ENCODE measurements at places on chromosomes 7 and 10.

GRCh38 chr10:5423771-5424170 lies 11.4 kb downstream of the NET1 start:
- DNase-seq, result no peak

- DNase-seq, result no peak
Measured at GRCh38 chr10:42431095-42431494, 207.3 kb downstream of the ZNF33B start.

- DNase-seq, result no peak
Measured at GRCh38 chr10:34222359-34222758, 592.7 kb downstream of the PARD3 start.

DNA sequence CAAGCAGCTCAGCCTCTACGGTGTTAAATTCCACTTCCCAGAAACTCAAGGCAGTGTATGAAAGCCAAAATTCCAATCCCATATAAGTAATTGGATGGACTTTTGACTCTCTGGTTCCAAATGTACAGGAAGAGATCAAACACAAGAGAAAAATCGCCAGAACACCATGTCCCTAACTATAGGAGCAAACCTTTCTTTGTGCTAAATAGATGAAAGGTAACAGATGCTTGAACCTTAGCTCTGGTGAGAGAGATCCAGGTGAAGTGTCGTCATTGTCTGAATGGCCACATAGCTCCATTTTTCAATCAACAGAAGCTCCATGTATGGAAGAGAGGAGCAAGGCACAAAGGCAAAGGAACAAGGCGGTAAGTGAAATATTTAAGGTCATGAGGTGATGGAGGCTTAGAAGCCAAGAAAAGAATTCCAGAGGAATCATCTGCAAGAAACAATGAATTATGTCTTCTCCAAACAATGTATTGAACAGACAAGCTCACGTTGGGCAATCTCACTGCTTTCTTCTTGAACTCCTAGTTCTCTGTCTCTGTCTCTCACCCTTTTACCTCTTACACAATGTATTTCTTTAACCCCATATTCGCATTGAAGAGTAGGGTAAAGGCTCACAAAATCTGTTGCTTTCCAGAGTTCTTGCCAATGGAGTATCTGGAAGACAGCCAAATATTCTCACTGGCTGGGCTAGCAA lies 585.1 kb downstream of the GATA3 start:
- no peak for DNase-seq

GRCh38 chr10:24703700-24704099 lies 20.0 kb downstream of the ARHGAP21 start:
- DNase-seq, result no peak

GRCh38 chr7:101108961-101109360 lies 17.9 kb upstream of the SERPINE1 start:
- no peak for DNase-seq

DNA sequence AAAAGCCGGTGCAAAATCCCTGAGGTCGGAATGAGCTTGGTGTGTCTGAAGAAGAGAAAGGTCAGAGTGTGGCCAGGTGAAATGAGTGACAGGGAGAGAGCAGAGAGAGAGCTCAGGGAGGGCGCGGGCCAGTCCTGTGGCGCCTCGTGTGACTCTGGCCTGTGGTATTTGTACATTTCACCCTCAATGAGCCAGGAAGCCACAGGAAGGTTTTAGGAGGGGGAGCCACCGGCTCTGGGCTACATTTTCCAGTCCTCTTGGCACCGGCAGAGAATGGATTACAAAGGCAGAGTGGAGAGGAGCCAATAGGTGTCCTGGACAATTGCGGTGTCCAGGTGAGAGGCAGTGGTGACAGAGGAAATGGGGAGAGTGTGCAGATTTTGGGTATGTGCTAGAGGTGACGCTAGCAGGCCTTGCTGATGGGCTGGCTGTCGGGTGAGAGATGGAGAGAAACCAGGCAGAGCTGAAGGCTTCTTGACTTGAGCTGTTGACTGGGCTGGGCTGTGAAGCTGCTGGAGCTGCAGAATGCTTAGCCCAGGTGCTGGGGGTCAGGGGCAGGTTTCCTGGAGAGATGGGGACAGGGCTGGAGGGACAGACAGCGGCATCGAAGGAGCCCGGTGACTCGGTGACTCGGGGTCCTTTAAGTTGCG lies 38.1 kb downstream of the COL13A1 start:
- DNase-seq, result peak; percentile 15

- DNase-seq, result no peak
Measured at GRCh38 chr10:43689618-43689954, 40.9 kb upstream of the ZNF32 start.

GRCh38 chr10:129951101-129951969 lies 12.7 kb downstream of the EBF3 start:
- no peak for DNase-seq

DNA sequence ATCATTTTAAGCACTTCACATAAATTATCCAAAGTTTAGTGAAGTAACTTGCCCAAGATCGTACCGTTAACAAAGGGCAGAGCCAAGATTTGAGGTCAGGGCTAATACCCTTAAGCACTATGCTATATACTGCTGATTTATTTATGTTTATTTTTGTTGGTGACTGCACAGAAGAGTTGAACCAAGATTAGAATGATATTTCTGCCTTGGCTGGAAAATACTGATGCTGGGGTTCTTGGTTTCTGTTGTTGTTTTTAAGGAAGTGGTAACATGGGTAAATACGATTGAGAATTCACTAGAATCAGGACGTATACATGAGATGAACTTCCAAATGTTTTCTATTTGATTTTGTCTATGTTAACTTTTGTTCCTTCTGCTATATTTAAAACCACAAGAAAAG lies 9.3 kb downstream of the ADD3 start:
- DNase-seq, result no peak

GRCh38 chr7:54904986-54905385 lies 113.8 kb upstream of the EGFR start:
- no peak for DNase-seq

DNA sequence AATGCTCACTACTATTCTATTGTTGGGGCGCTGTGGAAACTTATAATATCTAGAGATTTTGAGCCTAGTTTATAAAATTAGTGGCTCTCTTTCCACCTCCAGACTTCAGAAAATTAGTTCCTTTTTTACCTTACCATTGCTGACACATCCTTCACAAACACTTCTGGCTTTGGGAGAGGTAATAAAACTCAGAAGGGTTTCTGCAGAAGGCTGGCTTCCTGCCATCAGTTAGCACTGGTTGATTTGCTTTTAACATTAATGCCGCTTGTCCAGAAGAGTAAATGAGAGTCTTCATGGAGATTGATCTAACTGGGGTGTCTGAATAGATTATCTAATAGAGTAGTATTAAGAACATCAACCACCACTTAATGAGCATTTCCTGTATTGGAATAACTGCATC lies 20.3 kb downstream of the ACSM6 start:
- no peak for DNase-seq

DNA sequence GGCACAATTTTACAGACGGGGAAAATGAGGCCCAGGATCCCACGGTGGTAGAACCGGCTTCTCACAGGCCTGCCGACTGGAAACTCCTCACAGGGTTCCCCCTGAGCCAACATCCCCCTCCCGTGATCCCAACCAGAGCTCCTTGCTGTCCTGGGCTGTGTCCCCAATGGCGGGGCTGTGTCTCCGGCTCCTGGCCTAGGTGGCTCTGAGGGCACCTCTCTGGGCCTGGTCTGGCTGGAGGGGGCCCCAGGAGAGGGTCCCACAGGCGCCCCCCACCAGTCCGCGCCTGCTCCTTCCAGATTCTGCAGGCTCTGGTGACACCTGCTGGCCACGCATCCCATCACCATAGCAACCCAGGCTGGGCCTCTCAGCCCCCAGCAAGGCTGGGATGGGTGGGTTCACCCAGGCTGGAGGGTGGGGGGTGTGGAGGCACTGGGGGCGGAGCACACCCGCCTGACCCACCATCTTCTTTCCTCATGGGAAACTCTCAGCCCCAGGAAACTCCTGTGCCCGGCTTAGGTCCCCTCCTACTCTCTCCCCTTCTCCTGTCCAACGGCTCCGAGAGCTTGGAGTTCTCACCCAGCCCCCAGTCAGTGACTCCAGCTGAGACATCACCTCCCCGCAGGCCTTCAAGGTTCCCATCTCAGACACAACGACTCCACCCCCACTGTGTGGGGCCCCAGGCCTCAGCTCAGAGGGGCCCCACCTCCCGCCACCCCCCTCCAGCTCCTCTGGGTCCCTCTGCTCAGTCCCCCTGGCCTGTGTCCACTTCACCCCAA lies 27.1 kb upstream of the TNRC18 start:
- DNase-seq, result no peak

DNA sequence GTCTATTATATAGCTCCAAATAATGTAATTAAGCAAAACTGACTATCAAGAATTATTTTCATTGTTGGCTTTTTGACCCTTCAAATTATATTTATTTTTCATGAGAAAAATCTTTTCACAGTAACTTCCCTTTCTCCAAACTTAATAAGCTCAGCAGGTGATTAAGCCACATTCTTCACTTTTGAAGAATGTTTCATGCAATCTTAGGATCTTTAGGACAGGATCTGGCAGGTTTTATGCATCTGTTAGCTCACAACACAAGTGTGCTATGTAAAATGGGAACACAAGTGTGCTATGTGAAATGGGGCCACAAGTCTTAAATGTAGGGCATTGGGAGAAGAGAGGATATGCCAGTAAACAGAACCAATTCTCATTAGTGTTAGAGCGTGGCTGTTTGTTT lies 26.3 kb downstream of the BCAP29 start:
- no peak for DNase-seq

DNA sequence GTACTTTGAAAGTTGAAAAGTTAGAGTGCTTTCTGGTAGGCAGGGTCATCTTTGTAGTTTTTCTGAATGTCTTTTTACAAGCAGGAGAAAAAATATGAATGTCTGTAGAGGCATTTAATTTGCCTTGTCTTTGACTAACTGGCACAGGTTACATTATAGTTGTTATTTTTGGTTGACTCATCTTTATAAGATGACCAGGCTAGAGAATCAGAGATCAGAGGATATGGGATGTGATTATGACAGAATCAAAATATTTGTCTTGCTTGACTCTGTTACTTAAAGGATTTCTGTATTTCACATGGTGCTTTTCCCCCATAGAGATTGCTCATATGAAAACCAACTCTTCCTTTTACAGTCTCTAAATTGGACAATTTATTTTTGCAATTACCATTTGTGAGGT lies 2.4 kb downstream of the ZMYND11 start:
- no peak for DNase-seq

- DNase-seq, result no peak
Measured at GRCh38 chr7:477626-478220, 41.9 kb downstream of the PDGFA start.

GRCh38 chr10:104777086-104777799 lies 136.2 kb downstream of the SORCS3 start:
- DNase-seq, result no peak

DNA sequence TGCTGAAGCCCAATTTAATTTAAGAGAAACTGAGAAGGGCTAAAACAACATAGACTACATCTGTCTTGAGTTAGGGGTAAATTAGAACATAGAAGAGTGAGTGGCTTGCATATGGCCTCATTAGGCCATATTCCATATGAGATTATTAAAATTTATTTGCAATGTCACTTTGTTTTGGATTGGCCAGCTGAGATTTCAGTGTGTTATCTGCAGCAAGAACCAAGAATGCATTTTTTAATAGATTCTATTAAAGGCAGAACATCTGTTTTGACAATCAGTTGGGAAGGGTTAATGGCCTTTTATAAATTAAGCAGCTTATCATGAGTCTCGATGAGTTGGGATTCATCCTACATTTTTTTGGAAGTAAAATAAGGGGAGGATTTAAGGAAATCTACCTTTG lies 236.2 kb downstream of the DGKB start:
- no peak for DNase-seq

- no peak for DNase-seq
Measured at GRCh38 chr7:15620491-15621185, 58.8 kb upstream of the AGMO start.

- no peak for DNase-seq
Measured at GRCh38 chr10:128526791-128527375, 400.7 kb upstream of the MKI67 start.

GRCh38 chr7:103660455-103661371 lies 214.7 kb upstream of the SLC26A5 start:
- DNase-seq, result no peak

- DNase-seq, result no peak
Measured at GRCh38 chr7:104480529-104480928, 152.1 kb downstream of the LHFPL3 start.

DNA sequence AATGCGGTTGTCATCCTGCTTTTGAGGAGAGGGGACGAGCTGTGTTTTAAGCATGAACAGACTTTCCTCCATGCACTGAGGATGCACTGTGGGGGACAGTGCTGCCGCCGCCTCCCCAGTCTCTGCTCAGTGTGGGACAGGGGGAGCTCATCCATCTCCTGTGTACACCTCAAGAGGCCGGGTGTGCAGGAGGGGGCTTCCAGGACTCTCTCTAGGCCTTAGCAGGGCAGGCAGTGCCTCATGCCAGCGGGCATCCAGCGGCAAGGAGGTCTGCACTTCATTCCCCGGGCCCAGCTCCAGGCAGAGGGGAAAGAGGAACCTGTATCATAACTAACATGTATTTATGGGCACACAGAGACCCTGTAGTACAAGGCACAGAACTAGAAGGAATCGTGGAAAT lies 89.7 kb downstream of the DIP2C start:
- DNase-seq, result no peak

GRCh38 chr10:101993651-101994200 lies 62.2 kb downstream of the ARMH3 start:
- no peak for DNase-seq

- DNase-seq, result no peak
Measured at GRCh38 chr7:148382596-148382995, 208.0 kb upstream of the C7orf33 start.

- no peak for DNase-seq
Measured at GRCh38 chr7:46710927-46711326, 789.9 kb upstream of the IGFBP3 start.

- no peak for DNase-seq
Measured at GRCh38 chr10:103949728-103950127, 17.2 kb upstream of the SLK start.

- no peak for DNase-seq
Measured at GRCh38 chr7:4905171-4905570, 21.7 kb upstream of the RADIL start.

- DNase-seq, result no peak
Measured at GRCh38 chr10:110209454-110209925, 2.1 kb downstream of the MXI1 start.

DNA sequence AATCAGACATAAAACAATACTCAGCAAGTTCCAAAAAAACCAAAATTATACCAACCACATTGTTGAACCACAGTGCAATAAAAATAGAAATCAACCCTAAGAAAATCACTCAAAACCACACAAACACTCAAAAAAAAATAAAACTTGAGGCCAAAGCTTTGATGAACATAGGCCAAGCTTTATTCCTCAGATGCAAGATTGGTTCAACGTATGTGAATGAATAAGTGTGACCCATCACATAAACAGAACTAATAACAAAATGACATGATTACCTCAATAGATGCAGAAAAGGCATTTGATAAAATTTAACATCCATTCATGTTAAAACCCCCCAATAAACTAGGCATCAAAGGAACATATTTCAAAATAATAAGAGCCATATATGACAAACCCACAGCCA lies 506.1 kb upstream of the FZD8 start:
- DNase-seq, result no peak

GRCh38 chr10:42991442-42992098 lies 85.3 kb upstream of the RET start:
- no peak for DNase-seq
